ENCODE measurements at places on chromosomes 7 and 10. TPM values are rescaled to one million over a fixed set of nuclear protein-coding genes. Genes with fewer than 3 reads are reported as not detected.

ABCC2 gene
- 0.28 TPM for total RNA-seq

SLC26A5 gene
- not detected for total RNA-seq

DNA sequence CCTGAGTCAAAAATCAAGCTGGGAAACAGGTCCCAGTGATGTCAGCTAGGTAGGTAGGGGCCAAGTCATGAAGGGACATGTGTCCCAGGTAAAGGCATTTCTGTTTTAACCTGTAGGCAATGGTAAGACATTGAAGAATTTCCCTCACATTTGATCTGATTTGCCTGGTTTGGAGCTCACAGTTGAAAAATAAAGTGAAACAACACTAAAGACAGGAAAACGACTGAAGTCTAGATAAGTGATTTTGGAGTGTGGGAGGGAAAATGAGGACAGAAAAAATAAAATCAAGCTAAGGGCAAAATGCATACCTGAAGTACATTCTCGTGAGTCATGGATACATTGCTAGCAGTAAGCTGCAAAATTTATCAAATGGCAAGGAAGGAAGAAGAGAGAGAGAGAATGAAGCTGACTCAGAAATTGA, 169.9 kb downstream of the SKIDA1 start:
- H3K4me1 ChIP-seq: no peaks in the 10 kb centered on the region
- no peak overlapping the region for H3K4me3 ChIP-seq
- no peaks in the 10 kb centered on the region for H3K27me3 ChIP-seq
- H3K27ac ChIP-seq: no peak overlapping the region
- no peaks in the 10 kb centered on the region for H3K36me3 ChIP-seq
- DNase-seq: no peak

GRCh38 chr10:58543141-58543540, 30.5 kb downstream of the BICC1 start:
- H3K27me3 ChIP-seq: no peaks in the 10 kb centered on the region
- DNase-seq: no peak
- H3K4me1 ChIP-seq: no peaks in the 10 kb centered on the region
- H3K27ac ChIP-seq: no peak overlapping the region

DNA sequence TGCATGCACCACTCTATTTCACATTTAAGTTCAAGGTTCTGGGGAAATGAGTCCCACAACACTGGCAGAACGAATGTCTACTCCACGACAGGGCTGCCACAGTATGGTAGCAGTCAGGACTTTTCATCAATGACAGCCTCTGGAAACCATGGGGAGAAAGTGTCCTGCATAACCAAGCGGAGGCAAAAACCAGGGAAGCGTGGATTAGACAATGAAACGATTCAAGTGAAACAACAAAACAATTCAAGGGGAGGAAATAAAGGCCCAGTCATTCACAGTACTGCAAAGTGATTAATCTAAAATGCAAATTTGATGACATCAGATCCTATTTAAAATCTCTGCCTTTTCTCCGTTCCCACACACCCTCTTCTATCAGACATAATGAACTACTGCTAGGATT, 168.2 kb downstream of the DPY19L1 start:
- no peaks in the 10 kb centered on the region for H3K27me3 ChIP-seq
- no peaks in the 10 kb centered on the region for H3K4me1 ChIP-seq
- DNase-seq: no peak

GRCh38 chr10:49187950-49188761, at the start of gene TMEM273:
Gene TMEM273 (minus strand): TSS chr10:49188391. CDS start chr10:49188336, 55 bp downstream.
- no peaks in the 10 kb centered on the region for H3K27me3 ChIP-seq
- no peaks in the 10 kb centered on the region for H3K36me3 ChIP-seq
- H3K4me1 ChIP-seq: peaks cover 50% of the 10 kb centered on the region
- H3K27ac ChIP-seq: peak within 1 kb of the TSS; percentile 71
- peak; percentile 84 for DNase-seq
- H3K4me3 ChIP-seq: peak within 1 kb of the TSS; percentile 13

DNA sequence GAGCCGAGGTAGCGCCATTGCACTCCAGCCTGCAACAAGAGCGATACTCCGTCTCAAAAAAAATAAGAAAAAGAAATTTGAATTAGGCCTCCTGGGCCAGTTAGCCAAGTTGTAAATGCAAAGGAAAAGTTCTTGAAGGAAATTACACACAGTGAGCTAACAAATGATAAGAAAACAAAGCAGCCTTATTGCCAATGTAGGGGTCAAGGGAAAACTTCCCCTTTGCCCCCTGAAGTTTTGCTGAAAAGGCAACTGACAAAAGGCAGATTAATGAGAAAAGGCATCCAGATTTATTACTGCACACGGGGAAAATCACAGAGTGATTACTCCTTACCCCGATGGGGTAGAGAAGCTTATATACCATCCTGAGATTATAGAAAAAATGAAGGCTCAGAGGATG, 70.3 kb downstream of the PAPSS2 start:
- H3K27ac ChIP-seq: no peak overlapping the region
- H3K27me3 ChIP-seq: no peaks in the 10 kb centered on the region
- no peaks in the 10 kb centered on the region for H3K36me3 ChIP-seq

DNA sequence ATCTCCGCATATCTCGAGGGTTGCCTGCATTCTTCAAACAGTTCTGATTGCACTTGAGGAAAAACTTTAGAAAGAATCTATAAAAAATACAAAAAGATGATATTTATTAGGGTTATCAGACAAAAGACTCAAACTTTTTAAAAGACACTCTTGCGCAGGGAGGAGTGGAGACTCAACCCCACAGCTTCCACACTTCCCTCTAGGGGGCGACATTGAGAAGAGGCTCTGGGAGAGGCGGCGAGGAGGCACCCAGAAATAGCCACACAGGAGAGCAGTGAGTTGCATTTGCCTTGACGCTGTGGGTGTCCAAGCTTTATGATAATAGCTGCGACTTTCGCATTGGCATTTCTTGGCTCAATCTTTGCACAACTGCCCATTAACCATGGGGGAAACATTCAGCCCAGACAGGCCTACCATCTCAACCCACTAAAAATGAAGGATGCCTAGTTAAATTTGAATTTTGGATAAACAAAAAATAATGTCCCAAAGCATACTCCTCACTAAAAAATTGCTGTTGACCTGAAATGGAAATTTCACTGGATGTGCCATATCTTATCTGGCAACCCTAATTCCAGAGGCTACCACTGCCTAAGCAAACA, 86.2 kb downstream of the EBF3 start:
- peaks cover 10% of the 10 kb centered on the region for H3K4me1 ChIP-seq
- no peak overlapping the region for H3K27ac ChIP-seq
- peaks cover 4% of the 10 kb centered on the region for H3K36me3 ChIP-seq
- no peak for DNase-seq

- no peak overlapping the region for H3K27ac ChIP-seq
- no peak for DNase-seq
- H3K27me3 ChIP-seq: no peaks in the 10 kb centered on the region
Measured at GRCh38 chr10:83153714-83154113, 985.6 kb upstream of the GHITM start.
